HEK293T (cell line): ENCODE measurements at places on chromosomes 7 and 10.
A peak's percentile ranks its signal among the peaks of the same experiment; 100 is the strongest.

DNA sequence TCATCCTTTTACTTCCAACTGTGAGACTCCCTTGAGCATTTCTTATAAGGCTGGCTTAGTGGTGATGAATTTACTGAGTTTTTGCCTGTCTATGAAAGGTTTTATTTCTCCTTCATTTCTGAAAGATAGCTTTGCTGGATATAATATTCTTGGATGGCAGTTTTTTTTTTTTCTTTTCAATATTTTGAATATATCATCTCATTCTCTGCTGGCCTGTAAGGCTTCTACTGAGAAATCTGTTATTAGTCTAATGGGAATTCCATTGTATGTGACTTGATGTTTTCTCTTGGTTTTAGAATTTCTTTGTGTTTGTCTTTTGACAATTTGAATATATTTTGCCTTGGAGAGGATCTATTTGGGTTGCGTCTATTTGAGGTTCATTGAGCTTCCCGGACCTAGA is 22.4 kb downstream of the PHTF2 start:
- no peak for DNase-seq

DNA sequence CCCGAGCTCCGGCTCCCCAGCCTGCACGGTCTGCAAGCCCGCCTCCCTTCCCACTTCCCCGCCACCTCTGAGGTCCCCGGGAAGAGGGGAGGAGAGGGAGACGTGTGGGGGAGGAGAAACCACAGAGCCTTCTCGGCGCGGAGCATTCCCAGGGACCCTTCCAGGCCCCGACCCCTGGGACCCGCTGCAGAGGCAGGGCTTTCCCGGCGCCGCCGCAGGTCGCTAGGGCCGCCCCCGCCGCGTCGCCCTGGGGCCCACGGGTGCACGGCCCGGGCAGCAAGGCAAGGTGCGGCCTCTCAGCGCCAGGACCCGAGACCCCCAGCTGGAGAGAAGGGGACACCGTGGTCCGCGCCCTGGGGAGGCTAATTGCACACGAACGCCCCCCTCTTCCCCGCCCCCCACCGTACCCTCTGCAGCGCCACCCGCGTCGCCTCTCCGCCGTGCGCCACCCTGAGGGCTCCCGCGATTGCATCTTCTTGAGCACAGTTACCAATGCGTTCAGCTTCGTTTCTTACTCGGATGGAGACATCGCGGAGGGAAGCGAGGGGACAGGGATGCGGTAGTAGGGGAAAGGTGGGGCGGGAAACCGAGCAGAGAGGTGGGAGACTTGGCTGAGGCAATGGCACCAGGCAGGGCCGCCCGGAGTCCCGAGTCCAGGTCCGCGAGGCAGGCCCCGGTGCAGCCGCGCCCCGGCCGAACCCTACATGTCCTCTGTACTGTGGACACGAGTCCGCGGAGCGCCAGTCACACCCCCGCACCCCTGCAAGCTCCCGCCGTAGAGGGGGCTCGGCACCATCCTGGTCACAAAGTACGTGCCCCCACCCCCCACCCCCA is 28.9 kb downstream of the SKIDA1 start:
- DNase-seq, result peak; percentile 55

GRCh38 chr10:22684699-22685098 is 29.7 kb downstream of the PIP4K2A start:
- DNase-seq, result no peak

DNA sequence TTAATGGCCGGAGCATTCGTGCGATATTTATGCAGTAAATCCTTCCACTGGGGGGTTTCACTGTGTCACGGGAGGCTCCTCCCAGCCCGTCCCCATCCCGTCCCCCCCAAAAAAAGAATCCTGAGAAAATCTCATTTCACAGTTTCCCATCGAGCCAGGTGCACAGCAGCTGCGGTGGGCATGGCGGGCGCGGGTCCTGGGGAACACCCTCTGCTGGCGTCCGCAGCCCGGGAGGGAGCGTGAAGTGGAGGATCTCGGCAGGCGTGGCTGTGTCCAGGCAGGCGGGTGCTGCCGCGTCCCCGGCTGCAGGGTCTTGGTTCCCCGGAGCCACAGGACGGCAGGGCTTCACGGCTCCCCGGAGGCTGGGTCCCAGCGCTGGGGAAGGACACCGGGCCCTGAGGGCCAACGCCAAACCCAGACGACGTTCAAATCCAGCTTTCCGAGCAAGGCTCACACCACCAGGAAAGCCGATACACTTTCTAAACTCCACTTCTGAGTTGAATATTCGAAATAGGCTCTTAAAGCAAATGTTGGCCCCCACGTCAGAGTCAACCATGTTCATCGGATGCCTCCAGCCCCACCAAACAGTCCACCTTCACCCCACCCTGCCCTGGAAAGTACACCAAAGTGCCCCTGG is 55.7 kb downstream of the PDGFA start:
- DNase-seq, result no peak

- peak; percentile 42 for DNase-seq
Measured at GRCh38 chr10:80405626-80406025, 2.7 kb upstream of the PRXL2A start.

GRCh38 chr7:36311539-36311938 is 78.1 kb upstream of the ANLN start:
- DNase-seq, result no peak

DNA sequence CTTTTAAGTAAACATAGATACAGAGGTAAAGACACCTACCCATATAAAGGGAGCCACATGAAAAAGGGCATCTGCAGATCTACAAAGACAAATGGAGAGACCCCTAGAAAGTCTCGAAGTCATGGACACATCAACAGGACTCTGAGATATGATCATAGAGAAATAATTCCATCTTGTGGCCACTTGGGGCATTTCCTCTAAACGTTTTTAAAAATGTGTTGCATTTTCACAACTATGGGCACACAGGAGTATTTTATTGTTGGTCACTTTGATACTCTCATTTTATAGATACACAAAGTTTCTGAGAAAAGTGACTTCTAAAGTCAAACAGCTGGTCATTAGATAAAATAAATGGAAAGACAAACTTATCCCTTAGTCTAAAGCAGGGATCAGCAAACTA is 87.1 kb downstream of the CRTAC1 start:
- DNase-seq, result no peak

DNA sequence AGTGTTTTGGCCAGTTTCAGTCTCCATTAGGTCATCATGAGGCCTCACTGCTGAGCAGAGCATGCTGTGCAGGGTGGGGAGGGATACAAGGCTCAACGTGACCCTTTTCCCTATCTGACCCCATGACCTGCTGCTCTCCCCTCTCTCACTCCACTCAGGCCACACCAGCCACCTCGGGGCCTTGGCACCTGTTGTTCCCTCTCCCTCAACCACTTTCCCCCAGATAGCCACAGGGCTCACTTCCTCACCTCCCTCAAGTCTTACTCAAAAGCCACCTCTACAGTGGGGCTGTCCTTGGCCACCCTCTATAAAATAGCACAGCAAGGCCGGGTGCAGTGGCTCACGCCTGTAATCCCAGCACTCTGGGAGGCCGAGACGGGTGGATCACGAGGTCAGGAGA is 13.9 kb downstream of the SH3PXD2A start:
- DNase-seq, result no peak

GRCh38 chr10:78139341-78139740 is 105.7 kb downstream of the RPS24 start:
- DNase-seq, result no peak

GRCh38 chr7:91055219-91055618 is 209.0 kb upstream of the FZD1 start:
- no peak for DNase-seq

DNA sequence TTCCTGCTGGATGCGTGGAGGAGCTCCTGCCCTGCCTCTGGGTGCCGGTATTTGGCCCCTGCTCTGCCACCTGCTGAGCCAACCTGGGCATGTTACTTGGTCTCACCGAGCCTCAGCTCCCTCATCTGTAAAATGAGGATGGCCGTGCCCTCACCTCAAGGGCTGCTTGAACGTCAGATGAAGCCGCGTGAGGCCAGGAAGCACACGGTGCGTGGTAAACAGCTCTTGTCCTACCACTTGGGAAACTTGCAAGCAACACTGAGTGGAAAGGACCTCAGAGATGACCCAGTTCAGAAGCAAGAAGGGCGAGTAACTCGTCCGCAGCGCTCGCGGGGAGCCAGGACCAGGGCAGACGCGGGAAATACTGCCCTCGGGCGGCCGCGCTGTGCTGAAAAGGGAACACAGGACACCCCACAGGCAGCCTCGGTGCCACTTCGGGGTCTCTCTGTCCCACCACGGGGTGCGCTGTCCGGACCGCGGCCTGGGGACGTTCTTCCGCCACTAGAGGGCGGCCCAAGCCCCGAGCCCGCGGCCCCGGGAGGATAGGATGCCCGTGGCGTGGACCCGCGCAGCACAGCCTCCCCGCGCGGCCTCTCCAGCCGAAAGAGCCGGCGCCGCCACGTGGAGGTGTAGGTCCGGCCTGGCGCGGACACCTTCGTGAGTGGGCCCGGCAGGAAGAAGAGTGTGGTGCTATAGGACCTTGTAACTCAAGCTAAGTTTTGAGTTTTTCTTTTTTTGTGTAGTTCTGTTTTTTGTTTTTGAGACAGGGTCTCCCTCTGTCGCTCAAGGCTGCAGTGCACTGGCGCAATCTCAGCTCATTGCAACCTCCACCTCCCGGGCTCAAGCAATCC is 94.1 kb downstream of the PRKAG2 start:
- DNase-seq, result peak; percentile 94

DNA sequence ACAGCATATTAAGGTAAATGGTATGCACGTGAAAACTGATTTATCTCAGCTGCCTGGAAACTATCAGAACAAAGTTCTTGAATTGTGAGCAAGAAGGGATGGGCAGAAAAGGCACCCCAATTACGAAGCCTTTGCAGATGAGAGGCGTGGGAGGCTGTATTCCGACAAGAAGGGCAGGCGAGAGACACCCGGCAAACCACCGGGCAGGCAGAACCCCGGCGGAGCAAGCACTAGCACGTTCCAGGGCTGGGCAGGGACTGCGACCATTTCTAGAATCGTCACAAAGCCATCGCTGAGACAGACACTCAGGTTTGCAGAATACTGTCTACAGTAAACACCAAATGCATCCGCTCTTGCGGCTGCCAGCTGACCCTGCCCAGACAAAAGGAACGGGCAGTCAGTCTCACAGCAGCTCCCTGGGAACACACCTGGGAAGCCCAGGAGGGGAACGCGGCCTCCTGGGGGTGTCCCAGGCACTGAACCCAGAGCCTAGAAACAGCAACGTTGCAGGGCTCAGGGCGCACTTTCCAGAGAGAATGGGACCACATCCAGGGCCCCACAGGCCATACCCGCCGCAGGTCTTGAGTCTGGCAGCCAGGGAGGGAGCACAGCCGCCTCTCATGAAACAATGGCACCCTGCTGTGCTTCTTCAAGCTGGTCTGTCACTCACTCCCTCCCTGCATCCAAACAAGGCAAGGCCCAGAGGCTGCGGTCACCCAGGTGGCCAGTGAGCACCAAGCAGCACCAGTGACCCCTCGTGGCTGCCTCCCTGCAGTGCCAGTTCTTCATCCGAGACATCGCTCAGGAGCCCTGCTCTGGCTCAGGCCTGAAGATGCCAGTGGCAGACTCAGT is 261.9 kb downstream of the PTPRN2 start:
- DNase-seq, result no peak

- DNase-seq, result no peak
Measured at GRCh38 chr10:3264161-3264761, 91.7 kb upstream of the PITRM1 start.

DNA sequence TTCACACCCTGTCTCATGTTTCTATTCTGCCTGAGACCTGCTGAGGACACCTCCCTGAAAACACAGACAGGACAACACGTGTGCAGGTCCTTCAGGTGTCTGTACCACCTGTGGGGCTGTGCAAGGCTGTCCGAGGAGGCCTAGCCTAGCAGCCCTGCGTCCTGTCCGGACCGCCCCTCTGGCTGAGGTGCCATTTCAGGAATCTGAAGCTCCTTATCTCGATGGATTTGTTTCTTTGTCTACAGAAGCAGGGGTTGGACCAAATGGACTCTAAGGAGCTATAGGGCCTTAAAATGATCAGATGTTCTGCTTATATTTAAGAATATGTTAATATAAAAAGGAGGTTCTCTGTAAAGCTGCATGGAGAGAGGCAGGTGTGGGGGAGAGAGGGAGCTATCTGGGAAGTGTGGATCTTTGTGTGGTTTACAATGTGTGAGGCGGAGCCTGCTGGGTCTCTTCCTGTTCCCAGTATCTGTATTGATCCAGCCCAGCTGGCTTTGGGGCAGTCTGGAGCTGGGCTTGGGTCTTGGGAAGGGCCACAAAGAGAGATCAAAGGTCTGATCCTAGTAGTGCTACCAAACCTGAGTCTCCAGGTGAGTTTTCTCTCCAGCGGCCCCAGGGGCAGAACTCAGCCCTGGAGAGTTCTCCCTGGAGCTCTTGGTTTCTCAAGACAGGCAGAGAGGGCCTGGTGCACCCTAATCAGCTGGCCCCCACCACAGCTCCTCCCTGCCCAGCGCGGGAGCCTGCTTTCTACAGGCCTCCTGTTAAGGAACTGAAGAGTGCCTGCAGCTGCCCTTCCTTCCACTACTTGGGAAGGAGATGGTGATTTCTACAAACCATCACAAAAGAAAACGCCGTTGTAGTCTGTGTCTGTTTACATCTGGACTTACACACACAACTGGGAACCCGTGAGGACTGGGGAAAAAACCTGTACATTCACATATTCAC is 3.4 kb upstream of the MNX1 start:
- DNase-seq, result no peak

- no peak for DNase-seq
Measured at GRCh38 chr10:92567952-92568600, 5.8 kb downstream of the IDE start.

DNA sequence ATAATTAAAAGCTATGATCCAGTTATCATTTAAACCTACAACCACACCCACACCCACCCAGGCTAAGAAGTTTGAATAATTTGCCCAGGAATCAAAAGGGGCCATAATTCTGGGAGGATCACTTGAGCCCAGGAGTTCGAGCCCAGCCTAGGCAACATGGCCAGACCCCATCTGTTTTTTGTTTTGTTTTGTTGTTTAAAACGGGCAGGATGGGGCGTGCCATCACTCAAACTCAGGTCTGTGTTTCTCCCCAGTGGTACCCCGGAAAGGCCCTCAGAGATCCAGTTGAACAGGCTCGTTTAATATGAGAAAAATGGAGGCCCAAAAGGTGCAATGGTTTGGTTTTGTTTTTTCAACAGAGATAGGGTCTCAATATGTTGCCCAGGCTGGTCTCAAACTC is 23.3 kb downstream of the HSPB1 start:
- DNase-seq, result no peak

- peak; percentile 61 for DNase-seq
Measured at GRCh38 chr7:130733931-130734814, at the start of gene KLF14. Gene KLF14, minus strand, starts transcription at chr7:130734207. Its CDS starts 174 bp downstream, at chr7:130734033.

DNA sequence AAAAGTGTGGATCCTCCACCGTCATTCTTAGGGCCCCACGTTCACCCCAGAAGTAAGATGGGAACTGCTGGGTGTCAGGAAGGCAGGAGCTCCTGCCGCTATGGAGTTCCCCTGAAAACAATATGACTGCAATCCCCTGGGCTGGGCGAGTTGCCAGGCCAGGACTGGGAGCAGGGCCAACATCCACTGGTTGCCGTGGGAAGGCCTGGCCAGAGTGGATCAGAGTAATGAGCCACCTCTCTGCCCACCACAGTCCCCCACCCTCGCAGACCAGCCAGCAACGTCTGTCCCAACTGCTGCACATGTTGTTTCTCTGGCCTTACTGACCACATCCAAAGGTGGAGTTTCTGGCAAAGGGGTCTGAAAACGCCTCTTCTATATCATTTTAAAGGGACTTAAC is 86.6 kb downstream of the STRA8 start:
- no peak for DNase-seq

GRCh38 chr7:35801392-35802101 is 690 bp downstream of the SEPTIN7 start:
- peak; percentile 54 for DNase-seq

- no peak for DNase-seq
Measured at GRCh38 chr7:156151658-156152057, 339.4 kb upstream of the SHH start.
